ENCODE measurements at places on chromosomes 6 and 20. TPM values are rescaled to one million over a fixed set of nuclear protein-coding genes. Genes with fewer than 3 reads are reported as not detected.

DNA sequence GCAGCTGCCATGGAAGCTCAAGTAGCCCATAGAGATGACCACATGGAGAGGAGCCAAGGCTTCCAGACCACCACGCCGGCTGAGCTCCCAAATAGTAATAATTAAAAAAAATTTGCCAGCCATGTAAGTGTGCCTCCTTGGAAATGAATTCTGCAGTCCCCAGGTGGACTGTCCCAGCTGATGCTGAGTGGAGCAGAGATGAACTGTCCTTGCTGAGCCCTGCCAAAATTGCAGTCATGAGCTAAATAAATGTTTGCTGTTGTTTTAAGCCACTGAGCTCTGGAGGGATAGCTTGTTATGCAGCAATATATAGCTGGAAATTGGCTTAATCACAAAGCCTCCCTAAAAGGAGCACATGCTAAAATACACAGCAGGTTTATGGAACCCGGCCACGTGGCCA, 55.6 kb upstream of the SNRPB2 start:
- DNase-seq: no peak

DNA sequence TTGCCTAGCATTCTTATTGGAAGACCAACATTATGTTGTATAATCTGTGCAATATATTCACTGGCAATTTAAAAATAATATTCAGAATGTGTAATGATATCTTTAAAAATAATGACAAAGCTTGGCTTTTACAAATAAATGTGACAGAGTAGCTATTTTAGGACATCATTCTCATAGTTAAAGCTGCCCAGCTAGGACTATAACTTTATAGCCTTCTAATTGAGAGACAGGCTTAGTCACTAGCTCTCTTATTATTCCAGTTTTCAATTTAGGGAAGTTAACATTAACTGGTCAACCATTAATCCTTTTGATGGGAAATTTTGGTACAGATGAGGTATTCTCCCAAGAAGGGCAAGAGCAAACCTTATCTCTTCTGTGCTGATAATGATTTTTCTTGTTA, 197.3 kb downstream of the CLVS2 start:
- no peak for DNase-seq

Gene BMP6
- total RNA-seq: 0.37 TPM

Gene SUMO4
- 0.82 TPM for total RNA-seq

Gene TINAG
- total RNA-seq: not detected

DNA sequence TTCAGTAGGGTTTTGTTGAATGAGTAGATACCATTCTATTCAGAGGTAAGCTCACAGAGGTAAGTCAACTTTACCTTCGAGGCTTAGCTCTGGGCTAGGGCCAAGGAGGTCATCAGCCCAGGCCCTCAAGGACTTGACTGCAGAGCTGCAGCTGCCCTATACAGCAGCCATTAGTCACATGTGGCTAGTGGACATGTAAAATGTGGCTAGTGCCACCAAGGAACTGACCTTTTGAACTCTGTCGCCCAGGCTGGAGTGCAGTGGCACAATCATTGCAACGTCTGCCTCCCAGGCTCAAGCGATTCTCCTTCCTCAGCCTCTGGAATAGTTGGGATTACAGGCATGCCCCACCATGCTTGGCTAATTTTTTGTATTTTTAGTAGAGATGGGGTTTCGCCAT, 47.9 kb upstream of the EPB41L1 start:
- DNase-seq: no peak

GRCh38 chr20:46034039-46034438, 5.0 kb downstream of the SLC12A5 start:
- DNase-seq: no peak

GRCh38 chr6:169701311-169701953, 397 bp downstream of the WDR27 start:
- no peak for DNase-seq

DNA sequence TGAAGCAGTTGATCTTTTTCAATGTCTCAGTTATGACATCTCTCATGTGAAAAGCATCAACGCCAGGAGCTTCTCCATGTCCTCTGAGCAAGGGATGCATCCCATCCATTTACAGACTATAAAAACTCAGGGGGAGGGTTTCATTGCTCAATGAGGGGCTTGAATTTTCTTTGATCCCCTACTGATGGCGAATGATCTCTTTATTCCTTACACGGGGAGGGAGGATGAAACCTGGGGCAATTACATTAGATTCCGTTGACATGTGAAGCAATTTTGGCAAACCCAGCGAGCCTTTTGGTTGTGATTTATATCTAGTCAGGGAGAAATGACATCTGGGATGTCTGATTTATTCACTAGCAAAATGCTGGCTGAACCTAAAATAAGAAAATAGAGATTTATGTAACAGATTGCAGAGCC, 268.9 kb downstream of the HIVEP2 start:
- no peak for DNase-seq

GRCh38 chr20:39290575-39290974, 328.4 kb downstream of the DHX35 start:
- DNase-seq: no peak

DNA sequence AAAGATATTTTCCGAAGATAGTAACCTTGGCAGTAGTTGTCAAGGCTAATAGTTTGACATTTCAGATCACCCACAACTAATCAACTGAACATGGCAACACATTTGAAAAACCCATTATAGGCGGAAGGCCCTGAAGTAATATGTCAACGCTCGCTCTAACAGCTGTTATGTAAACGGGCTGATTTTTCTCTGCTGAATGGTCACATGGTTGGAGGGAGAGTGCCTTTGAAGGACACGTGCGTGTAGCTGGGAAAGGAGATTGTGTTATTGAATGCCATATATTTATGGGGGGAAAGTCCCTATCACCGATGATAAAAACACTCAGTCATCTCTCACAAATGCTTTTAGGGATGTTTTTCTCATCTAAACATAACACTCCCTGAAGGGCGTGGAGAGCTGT, 160.0 kb upstream of the RALGAPA2 start:
- DNase-seq: no peak

- no peak for DNase-seq
Measured at GRCh38 chr6:84910906-84911607, 146.7 kb upstream of the TBX18 start.

Gene MTHFD1L
- 26.3 TPM for total RNA-seq

Gene TFAP2C
- 0.60 TPM for total RNA-seq

GRCh38 chr6:90803956-90804355, 217.1 kb upstream of the MAP3K7 start:
- no peak for DNase-seq

DNA sequence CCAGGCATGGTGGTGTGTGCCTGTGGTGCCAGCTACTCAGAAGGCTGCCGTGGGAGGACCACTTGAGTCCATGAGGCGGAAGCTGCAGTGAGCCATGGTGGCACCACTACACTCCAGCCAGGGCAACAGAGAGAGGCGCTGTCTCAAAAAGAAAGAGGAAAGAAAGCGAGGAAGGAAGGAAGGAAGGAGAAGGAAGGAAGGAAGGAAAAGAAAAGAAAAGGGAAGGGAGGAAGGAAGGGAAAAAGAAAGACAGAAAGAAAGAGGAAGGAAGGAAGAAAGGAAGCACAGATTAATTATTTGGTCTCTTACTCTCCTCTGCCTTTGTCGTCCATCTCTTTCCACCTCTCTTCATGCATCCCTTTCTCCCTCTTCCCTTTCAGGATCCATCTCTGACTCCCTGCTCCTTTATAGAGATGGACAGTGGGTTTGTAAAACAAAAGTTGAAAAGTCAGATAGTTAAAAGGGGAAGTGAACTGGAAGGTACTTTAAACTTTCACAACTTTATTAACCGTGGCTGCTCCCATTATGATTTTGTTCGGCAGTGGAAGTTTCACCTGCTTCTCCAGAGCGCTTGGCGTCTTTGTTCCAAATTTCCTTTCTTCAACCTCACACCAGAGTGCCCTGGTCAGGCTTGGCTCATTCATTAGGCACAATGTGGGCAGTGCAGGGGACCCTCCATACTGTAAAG, 1.5 kb downstream of the HLA-DQA1 start:
- no peak for DNase-seq

Gene NUDT3
- total RNA-seq: 26.4 TPM

Gene HSPA1L
- total RNA-seq: 1.2 TPM

Gene PHACTR1
- total RNA-seq: 6.1 TPM

DNA sequence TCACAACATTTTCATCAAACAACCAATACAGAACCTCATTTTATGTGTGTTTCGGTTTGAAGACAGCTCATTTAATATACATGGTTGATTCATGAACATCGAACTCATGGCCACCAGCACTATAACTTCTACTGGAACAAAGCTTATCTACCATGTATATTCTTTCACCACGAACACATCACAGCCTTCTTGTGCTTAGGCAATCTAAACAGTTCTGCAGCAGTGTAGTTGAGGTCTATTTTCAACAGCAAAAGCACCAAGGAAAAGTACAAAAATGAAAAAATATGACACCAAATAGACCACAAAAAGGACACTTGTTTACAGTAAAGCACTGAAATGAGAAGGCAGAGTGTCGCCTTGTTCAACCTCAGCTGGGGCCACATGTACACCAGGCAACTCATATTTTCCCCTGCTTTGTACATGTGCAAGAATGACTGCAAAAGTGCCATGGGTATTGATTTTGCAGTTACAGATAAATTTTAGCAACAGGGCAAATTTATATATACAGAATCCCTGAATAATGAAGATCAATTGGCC, 25.8 kb upstream of the KCNK5 start:
- DNase-seq: no peak

Gene CLPSL2
- total RNA-seq: not detected

Gene LRRC73
- 0.37 TPM for total RNA-seq

Gene NHSL1
- 12.1 TPM for total RNA-seq

Gene VARS2
- total RNA-seq: 21.5 TPM

DNA sequence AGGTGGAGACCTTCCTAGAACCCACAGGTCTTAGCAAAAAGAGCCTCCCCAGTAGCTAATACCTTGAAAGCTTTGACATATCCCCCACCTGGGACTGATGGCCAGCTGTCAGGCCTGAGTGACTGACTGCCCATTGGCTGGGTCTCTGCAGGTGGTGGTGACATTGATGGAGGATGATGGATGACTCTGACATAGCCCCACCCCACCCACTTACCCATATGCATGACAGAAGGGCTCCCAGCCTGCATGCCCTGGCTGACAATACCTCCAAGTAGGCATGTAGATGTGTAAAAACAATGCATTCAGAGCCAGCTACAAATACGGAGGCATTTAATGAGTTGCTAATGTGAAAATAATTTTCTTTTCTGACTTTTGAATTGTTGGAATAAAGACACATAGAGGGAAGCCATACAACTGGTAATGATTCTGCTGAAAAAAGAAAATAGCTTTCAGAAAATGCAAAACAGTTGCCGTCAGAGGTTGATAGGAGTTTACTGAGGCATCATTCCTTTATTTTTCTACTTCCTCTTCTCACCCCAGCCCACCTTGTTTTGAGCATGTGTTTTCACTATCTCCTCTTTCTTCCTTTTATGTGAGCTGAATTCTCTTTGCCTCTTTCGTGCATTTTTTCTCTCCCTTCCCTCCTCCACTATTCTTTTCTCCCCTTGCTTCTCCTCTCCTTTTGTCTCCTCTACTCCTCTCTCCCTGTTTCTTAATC, 70.6 kb downstream of the OLIG3 start:
- no peak for DNase-seq

All from neural progenitor cell (in vitro differentiated cells).